ENCODE measurements at places on chromosomes 4 and X.

DNA sequence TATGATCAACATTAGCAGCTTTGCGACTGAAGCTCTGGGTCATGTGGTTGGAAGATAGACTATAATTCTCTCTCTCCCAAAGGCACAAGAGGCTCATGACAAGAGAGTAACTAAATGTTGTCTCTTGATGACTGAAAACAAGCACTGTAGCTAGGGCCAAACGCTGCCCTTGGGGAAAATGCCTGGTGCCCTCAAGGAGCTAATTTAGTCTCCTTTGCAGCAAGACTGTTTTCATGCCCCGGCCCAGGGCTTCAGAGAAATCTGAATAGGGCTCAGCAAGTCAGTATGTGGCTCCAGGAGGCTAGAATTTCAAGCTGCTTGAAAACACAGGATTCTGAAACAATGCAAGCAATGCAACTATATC, 411.9 kb downstream of the GPAT3 start:
- DNase-seq = no peak

- DNase-seq = no peak
These were observed 1024.0 kb upstream of the SLIT2 start for GRCh38 chr4:19227701-19228100.

DNA sequence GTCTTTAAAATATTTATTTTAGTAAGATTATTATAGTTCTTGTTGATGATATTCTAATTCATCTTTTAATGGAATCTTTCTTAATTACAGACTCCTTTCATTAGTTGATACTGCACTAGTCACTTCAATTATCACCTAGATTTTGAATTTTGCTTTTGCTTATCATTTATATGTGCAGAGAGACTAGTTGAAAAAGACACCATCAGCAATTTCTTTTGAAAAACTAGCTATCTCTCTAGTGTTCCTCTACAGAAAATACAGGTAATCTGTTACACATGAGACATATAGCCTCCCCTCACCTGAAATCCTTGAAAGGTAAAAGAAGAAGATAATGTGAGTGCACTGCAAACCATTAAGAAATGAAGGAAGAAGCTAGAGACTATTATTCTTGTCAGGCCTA, 31.3 kb downstream of the GPRIN3 start:
- DNase-seq = no peak

GRCh38 chr4:114386637-114387233, 211.9 kb upstream of the UGT8 start:
- DNase-seq = peak; percentile 36

DNA sequence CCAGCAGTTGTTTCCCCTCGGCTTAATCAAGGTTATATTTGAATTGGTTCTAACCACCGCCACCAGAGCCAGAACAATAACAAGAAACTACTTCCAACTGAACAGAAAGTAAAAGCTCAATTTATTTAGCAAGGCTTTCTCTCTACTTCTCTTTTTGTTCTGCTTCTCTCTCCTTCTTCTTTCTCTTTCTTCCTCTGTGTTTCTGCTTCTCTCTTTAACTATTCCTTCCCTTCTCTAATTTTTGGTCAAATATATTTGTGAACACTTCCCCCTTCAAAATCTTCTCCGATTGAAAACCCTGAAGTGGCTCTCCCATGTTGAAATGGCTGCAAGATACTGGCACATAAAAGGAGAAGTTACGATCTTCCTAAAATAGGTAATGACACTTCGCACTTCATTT, 1195.9 kb upstream of the PRKX start:
- DNase-seq = peak; percentile 30

GRCh38 chr4:158169506-158169905, 3.3 kb downstream of the GASK1B start:
- DNase-seq = no peak

DNA sequence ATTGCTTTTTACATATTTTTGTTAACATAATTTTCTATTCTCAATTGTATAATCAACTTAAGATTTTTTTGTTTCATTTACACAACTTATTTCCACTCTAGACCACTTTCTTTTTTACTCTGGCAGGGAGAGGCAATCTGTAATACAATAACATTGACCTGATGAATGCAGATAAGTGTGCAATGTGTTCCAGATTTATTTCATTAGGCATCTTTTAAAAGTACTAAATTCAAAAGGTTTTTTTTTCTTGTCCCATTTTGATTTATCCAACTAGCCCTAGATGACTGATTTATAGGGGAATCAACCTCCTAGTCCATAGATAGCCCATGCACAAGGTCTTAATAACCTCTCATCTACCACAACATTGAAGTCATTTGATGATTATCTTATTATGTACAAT, 55.5 kb upstream of the AGTR2 start:
- DNase-seq = no peak

- no peak for DNase-seq
These were observed 9.0 kb upstream of the IGFBP7 start for GRCh38 chr4:57119054-57119651.

DNA sequence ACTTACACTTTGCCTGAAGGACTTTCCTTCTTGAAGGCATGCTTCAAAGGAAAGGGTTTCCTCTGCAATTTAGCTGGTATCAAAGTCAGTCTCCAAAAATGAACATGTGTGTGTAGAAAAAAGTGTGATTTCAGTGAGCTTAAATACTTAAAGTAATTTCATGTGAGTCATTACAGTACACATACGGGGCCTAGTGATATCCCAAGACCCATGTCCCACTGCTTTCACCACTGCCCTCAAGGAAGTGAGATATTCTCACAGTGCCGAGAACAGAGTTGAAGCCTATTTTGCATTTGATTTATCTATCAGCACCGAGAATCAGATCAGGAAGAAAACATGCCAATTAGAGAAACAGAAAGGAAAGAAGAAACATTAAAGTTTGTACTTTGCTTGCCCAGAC, 61.0 kb downstream of the CHST7 start:
- DNase-seq = no peak

- no peak for DNase-seq
These were observed 170.5 kb downstream of the SLC39A8 start for GRCh38 chr4:102174719-102175189.

DNA sequence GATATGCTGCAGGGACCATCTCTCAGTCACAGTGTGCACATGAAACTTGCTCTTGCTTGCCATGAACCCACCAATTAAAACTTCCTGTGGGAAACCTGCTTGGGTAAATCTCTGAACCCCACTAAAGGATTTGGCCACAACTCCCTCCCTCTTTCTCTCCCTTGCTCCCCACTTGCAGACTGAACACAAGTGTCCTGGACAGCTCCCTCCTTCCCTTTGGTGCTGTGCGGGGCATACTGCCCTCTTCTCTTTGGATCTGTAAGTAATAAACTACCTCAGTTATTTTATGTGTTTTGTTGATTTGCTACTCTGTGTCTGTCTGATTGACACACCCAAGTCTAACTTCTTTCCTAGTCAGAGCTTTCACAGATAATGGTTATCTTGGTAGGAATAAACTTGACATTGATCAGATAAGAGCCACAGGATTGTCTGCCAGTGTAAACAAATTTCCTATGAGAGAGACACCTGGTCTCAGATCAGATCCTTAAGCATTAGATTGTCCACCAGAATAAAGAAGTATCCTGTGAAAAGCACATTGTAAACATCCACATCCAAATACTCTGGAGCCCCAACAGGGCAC, 41.8 kb downstream of the SULT1E1 start:
- DNase-seq = no peak

GRCh38 chr4:74166135-74166534, 8.2 kb downstream of the MTHFD2L start:
- peak; percentile 39 for DNase-seq

GRCh38 chr4:145047151-145047550, 50.8 kb downstream of the ANAPC10 start:
- no peak for DNase-seq

DNA sequence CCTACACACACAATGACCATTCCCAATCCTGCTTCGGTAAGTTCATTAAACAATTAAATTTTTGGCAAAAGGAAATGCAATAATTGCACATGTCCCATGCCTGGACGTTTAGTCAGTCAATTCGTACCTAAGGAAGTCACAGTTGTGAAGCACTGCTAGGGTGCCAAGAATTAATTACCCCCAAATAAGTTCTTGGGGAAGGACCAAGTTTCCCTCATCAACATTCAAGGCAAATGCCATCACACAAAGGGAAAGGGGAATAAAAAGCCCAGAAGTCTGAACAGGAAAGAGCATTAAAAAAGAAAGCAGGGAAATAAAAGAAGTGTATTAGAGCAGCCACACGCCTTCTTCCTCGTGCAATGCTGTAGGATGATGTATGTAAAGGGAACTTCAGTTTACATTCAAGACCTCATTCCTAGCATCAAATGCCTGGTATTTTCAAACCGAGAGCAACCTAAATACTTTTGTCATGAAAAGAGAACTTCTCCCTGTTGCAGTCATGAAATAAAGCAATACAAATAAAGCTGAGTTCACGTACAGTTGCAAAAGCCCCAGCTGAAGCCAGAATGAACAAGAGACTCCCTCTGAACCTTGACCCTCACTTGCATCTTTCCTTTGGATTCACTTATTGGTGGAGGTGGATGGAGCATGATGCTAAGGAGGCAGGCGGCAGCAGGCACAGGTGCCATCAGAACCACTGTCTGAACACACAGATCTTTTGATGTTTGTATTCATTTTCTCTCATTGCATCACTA, 124.0 kb upstream of the PPARGC1A start:
- no peak for DNase-seq

GRCh38 chr4:111838406-111838930, 306.8 kb upstream of the FAM241A start:
- DNase-seq = no peak

- DNase-seq = no peak
These were observed 68.4 kb downstream of the LDB2 start for GRCh38 chr4:16830081-16830480.

GRCh38 chrX:121000589-121000988, 15.0 kb upstream of the CT47A1 start:
- DNase-seq = peak; percentile 9

GRCh38 chr4:95048296-95048695, 290.5 kb downstream of the BMPR1B start:
- no peak for DNase-seq

GRCh38 chr4:140718241-140718952, 37.8 kb downstream of the TBC1D9 start:
- DNase-seq = no peak

DNA sequence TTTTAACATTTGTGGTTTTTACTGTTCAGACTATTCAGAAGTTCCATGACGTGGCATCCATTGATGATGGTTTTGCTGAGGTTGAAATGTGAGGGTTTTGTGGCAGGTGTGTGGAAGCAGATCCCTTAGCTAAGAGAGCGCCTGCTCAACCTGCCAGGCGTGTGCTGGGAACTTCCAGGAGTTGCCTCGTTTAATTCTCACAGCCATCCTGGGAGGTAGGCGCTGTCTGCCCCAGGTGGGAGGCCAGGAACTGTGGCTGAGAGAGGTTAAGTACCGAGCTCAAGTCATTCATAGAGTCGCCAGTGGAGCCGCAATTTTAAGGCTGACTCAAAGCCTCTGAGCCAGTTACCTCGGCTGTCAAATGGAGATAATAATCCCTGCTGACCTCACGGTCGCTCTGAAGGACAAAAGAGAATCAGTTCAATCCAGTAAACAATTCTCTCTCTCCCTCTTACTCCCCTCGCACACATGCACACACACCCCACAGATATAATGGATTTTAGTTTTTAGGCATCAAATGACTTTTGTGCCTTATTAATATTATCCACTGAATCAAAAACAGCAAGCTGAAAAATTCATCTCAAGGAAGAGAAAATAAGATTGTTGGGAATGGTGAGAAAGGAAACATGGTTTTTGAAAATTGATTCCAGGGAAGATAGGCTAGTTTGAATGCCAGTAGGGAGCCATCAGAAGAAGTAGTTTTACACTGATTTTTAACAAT, 171.3 kb downstream of the PTTG2 start:
- DNase-seq = no peak

DNA sequence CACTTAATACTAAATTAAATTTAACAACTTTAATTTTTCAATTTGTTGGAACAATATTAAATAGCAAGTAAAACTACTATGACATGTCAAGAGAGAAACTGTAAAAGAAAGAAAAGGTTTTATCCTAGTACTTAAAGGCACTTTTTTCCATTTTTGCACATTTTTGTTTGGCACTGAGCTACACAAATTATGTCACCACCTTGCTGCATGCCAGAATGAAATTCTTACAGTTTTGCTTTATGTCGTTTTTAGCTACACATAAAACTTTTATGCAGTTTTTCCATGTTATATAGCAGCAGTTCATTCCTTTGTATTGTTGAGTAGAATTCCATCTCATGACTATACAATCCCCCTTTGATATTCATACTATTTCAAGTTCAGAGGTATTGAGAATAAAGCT, 99.1 kb upstream of the RXFP1 start:
- no peak for DNase-seq

DNA sequence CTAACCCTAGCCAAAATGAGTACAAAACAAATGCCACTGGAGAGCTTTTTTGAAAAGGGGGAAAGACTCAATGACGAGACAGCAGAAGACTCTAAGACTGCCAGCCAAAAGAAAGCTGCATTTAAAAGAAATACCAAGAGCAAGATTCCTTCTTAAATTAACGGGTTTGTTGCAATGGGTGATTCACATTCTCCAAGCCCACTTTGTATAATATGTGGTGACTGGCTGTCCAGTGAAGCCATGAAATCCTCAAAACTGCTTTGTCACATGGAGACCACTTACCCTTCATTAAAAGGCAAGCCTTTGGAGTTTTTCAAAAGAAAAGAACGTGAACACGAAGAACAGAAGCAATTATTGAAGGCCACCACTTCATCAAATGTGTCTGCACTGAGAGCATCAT, 68.2 kb downstream of the MRPL1 start:
- DNase-seq = no peak

Data from NB4 (cell line).